ENCODE measurements at places on chromosomes 1 and 21.

DNA sequence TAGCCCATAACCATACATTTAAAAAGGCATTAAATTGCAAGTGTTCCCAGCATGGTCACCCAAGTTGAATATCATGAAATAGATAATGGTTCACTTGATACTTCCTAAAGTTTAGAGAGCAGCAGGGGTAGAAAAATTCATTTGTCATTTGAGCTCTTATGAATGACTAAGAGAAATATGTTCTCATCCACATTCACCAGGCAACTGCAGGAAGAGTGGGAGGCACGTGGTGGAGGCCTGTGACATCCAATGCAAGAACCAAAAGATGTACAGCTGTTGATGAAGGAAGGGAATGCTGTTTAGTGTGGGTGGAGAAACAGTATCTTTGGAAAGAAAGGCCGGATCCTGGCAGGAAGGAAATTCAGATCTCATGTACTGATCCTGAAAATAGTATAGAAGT, 473.1 kb downstream of the ADGRL2 start:
- DNase-seq: peak; percentile 2

DNA sequence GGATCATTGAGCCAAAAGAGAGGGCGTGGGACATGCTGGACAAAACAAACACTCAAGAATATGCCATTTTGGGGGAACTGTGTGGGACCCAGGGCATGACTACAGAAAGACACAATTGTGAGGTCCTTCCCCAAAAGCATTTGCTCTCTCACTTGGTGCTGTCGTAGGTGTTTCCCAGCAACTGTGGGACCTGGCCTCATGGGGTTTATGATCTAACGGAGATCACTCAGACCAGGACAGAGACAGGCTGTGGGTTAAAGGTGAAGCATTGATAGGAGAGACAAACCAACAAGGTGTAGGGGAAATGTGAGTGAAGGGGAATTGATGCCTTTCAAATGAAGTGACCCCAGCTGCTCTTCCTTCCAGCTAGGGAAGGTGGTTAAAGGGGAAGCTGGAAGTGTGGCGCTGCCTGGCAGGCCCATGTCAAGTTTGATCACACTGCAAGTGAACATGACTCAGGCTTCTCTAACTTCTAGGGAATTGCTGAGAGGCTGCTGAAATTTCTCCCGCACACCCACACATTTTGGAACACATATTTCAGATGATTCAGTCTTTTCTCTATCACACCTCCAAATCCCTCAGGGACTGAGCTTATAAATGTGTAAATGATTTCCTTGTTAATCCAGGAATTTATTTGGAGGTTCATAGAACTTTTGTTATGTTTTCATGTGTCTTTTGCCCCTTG, 30.2 kb downstream of the TRAF5 start:
- peak; percentile 75 for DNase-seq

- DNase-seq: no peak
Measured at GRCh38 chr21:45985471-45986315, 4.1 kb downstream of the COL6A1 start.

- no peak for DNase-seq
Measured at GRCh38 chr1:182368358-182368757, 23.2 kb downstream of the GLUL start.

- DNase-seq: peak; percentile 3
Measured at GRCh38 chr21:20647607-20648006, 350.6 kb upstream of the NCAM2 start.

DNA sequence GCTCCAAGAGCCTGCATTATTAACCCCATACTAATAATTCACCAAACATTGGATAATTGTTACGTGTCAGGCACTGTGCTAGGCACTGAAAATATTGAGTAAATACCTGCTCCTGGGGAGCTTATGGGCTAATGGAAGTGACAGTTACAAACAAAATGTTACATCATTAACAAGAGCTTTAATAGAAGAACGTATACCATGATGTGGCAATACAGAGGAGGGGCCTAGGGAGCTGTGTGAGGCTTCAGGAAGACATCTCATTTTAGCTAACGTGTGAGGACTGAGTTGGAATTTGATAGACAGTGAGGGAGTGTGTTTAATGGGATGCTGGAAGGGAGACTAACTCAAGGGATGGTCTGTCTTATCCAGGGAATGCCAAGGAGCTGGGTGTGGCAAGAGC, 16.5 kb upstream of the TSPAN2 start:
- no peak for DNase-seq

DNA sequence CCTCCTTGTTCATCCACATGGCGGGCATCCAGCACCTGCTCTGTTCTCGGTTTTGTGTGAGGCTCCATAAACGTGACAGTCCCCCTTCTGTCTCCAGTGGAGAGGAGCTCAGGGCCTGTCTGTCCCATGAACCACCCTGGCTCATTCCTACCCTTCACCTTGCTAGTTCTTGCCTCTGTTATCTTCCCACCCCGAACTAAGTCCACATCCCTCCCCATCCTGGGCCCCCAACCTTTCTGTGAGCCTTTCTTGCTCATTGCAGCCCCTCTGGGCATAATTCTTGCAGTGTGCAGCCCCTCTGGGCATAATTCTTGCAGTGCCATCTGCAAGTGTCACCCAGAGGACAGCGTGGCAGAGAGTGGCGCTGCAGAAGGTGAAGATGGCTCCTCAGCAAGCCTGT, 216.7 kb upstream of the TMEM51 start:
- no peak for DNase-seq

- no peak for DNase-seq
Measured at GRCh38 chr1:162089748-162090147, 20.3 kb downstream of the NOS1AP start.

GRCh38 chr21:21188513-21189195, 190.4 kb downstream of the NCAM2 start:
- DNase-seq: no peak

DNA sequence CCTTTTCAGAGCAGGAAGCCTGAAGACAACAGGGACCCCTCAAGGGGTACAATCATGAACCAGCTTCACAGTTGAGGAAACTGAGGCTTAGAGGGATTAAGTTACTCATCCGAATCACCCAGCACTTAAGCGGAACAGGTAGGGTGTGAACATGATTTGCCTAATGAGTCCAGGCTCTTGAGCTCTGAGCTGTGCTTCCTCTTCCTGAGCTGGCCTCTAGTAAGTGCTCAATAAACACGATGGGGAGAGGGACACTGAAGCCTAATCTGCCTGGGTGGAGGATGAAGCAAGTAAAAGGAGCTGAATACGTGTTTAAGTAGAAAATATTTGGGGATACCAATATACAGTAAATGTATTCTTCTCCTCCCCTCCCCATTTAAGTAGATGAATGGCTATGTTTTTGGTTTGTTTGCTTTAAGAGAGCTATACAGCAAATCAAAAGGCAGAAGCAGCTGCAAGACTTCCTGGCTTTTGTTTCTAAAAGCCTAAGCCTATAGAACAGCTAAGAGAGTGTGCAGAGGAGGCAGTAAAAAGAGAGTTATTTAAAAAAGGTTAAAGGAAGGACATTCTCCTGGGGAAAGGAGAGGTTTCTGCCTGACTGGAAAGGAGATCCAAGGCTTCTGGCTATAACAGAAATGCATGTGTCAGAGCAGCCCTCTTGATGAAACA, 20.5 kb downstream of the STPG1 start:
- DNase-seq: no peak
